ENCODE measurements at places on chromosomes 5 and 9.

GRCh38 chr9:94801234-94801633 lies 74.7 kb downstream of the AOPEP start:
- DNase-seq: no peak

GRCh38 chr5:168777651-168778050 lies 198.5 kb upstream of the PANK3 start:
- no peak for DNase-seq

GRCh38 chr5:139644001-139644456 lies 4.1 kb upstream of the CXXC5 start:
- no peak for DNase-seq

- no peak for DNase-seq
These were observed 13.2 kb upstream of the S100Z start for GRCh38 chr5:76836585-76836984.

GRCh38 chr5:150836703-150837102 lies 9.6 kb upstream of the IRGM start:
- DNase-seq: no peak

- DNase-seq: no peak
These were observed 9.3 kb downstream of the NINJ1 start for GRCh38 chr9:93124793-93125192.

- DNase-seq: no peak
These were observed 173.3 kb downstream of the SPATA31D1 start for GRCh38 chr9:82161876-82162275.

DNA sequence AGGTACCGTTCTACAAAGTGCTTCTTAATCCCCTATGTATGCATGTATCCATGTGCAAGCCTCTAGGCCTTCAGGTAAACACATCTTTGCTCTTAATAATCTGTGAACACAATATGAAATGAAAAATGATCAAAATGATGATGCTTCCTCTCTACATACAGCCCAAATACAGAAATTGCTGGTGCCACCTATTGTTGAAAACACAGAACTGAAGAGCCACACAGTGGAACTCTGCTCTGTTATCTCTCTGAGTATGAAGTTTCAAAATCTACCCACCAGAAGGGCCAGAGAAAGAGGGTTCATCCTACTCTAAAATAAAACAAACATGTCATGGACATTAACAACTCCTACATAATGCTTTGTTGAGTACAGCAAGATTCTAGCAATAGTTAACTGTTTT lies 71.3 kb downstream of the GLIS3 start:
- no peak for DNase-seq

DNA sequence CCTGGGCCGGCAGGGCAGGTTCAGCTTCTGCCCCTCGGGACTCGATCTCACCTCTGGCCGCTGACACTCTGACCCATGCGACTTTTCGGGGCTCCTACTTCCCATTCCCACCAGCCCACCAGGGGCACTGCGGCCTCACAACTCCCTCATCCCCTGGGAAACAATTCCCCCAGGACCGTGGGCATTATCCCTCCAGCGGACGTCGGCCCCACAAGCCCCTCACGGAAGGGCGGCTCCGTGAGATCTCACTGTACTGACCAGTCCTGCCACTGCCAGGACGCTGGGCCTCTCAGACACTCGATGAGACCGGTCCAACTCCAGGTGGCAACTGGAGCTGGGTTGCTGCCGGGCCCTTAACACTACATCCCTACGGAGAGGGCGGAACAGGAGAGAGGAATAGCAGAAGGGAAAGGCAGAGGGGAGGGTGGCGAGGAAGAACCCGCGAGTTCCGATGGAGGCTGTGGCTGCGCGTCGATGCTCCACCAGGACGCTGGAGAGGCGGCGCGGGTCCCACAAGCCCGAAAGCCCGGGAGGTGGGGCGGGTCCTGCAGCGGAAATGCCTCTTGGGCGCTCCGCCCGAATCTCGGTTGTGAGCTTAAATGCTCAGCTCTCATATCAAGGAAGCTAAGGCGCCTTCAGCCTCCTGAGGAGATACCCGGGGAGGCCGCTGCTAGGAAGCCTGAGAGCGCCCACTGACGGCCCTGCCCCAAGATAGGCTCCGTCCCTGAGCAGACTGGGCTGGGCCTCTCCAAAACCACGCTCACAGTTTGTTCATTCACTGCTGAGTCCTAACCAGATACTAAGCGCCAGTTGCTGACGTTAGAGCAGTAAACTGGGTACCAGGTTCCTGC lies 36.3 kb downstream of the VCP start:
- no peak for DNase-seq

GRCh38 chr9:132090771-132091170 lies 11.1 kb upstream of the MED27 start:
- no peak for DNase-seq

DNA sequence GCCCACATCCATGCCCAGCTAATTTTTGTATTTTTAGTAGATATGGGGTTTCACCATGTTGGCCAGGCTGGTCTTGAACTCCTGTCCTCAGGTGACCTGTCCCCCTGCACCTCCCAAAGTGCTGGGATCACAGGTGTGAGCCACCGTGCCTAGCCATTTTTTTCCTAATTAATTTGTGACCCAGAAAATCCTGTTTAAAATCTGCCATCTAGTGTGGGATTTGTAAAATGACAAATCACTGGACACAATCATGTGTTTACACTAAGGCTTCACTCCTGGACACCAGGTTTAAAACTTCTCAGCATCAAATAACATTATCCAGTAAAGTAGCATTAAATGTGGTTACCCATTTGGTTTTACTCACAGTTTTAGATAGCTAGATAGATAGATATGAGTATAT lies 18.6 kb upstream of the KDM4C start:
- DNase-seq: no peak

- no peak for DNase-seq
These were observed 51.5 kb downstream of the PCSK1 start for GRCh38 chr5:96381526-96381925.

DNA sequence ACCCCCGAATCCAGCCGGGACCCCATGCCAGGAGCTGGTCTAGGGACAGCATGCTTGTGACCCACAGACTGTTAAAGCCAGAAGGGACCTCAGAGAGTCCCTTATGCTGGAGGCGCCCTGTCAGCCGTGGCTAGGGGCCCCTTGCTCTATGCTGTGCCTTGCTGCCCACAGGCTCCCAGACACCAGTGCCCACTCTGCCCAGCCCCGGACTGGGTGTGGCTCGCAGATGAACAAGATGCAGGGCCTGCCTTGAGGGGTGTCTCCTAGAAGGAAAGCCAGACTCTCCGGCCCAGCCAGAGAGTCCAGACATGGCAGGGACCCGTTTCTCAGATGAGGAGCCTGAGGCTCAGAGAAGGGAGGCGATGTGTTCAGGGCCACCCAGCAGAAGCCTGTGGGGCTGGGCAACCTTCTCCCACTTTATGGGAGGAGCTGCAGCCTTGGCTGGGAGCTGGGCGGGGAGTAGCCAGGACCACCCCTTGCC lies 85.7 kb downstream of the LMX1B start:
- no peak for DNase-seq

DNA sequence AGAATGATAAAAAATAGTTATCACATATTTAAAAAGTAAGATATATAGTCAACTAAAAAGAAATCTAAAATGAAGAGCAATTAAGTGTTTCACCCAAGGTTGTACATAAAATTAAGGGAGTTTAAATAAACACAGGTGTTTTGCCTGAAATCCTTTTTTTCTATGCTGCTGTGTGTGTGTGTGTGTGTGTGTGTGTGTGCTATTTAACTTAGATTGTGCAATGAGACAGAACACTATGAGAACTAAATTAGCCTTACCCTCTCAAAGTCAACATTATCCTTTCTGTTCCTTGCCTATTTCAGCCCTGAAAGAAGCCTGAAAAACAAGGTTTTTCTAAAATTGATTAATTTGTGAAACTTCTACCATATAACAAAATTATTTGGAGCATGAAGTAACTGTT lies 516.2 kb downstream of the ELAVL2 start:
- no peak for DNase-seq

- no peak for DNase-seq
These were observed 13.1 kb downstream of the PSD2 start for GRCh38 chr5:139808481-139809330.

- no peak for DNase-seq
These were observed 5.6 kb upstream of the HNRNPAB start for GRCh38 chr5:178198706-178199105.

- no peak for DNase-seq
These were observed 211.6 kb downstream of the MAPKAP1 start for GRCh38 chr9:125495172-125496119.

GRCh38 chr9:15720861-15721260 lies 168.0 kb downstream of the CCDC171 start:
- no peak for DNase-seq

GRCh38 chr5:6626508-6626907 lies 6.3 kb downstream of the NSUN2 start:
- DNase-seq: no peak

DNA sequence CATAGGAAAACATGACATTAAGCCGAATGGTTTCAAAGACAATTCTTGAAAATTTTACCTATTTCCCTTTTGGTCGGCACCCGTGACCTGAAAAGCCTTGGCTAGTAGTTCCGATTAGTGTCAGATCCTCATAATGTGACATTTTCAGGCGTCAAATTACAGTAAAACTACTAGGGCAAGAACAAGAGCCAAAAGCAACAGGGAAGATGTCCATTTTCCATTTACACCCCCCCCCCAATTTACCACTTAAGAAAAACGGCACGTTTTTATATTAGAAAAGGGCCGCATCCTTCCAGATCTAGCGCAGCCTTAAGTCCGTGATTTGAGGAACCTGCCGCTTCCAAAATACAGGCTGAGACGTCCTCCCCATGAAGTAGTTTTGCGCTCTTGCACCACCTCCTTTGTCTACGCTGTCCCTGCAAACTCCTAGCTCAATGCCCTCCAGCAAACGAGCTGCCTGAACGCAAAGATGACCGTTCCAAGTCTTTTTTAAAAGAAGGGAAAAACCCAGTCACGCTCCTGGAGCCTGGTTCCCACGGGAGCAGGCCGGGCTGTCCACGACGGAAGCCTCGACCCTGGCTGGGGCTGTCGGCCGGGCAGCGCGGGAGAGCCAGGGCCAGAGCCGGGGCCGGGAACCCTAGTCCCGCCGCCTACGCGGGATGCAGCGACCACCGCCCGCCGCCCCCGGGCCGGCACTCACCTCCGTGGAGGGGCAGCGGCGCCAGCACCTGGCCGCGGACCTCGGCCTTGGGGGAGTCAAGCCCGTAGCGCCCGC lies 616 bp downstream of the RNF130 start:
- no peak for DNase-seq

DNA sequence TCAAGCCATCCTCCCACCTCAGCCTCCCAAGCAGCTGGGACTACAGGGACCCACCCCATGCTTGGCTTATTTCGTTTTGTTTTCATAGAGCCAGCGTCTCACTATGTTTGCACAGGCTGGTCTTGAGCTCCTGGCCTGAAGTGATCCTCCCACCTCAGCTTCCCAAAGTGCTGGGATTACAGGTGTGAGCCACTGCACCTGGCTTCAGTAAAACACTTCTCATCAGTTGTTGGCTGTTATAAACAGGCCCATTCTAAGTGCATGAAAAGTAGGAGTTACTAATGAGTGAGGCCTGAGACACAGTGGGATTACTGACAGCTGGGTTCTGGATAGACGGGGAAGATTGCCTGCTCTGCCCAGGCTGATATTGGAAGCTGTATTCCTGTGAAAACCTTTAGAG lies 3.5 kb downstream of the CRB2 start:
- no peak for DNase-seq
